ENCODE measurements at places on chromosomes 3 and 15.

DNA sequence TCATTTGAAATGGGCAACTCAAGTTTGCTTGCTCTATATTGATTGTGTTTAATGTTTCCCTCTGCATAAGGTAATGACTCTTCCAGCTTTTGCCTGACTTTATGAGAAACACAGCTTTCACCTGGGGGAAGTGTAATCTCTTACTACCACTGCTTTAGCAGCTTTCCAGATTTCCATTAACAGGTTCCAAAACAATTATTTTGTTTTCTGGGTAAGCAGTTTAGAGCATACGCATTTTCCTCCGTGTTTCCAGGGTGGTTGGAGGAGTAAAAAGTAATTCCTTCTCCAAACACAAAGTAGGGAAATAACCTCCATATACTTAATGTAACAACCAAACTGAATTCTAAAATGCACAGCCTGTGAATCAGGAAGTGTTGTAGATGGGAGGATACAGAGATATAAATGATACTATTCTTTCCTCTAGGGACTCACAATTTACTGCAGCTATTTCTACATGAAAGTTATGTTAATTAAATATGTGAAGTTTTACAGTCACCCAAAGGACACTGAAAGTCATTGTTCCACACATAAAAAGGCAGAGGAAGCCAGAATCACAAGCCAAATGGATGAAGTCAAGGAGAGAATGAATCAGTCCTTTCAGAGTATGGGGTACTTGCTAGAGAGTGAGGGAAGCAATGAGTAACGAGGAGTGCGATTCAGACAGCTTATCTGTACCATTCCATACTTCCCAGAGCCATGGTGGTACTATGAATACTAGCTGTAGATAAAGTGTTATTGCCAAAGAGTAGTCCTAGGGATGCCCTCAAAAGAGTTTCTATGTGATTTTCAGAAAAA is 16.6 kb downstream of the ST3GAL6 start:
- no peak for DNase-seq

DNA sequence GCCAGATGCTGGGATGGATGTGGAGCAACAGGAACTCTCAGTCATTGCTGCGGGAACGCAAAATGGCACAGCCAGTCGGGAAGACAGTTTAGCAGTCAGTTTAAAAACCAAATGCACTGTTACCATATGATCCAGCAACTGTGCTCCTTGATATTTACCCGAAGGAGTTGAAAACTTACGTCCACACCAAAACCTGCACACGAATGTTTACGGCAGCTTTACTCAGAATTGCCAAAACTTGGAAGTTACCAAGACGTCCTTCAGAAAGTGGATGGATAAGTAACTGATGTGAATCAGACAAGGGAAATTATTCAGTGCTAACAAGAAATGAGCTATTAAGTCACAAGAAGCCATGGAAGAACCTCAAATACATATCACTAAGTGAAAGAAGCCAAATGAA is 36.1 kb upstream of the SLC41A3 start:
- no peak for DNase-seq

GRCh38 chr15:63086271-63086670 is 35.4 kb upstream of the LACTB start:
- DNase-seq: no peak

GRCh38 chr3:18049096-18049495 is 306.7 kb upstream of the TBC1D5 start:
- no peak for DNase-seq

GRCh38 chr15:52658955-52659354 is 20.2 kb downstream of the ATOSA start:
- DNase-seq: no peak

DNA sequence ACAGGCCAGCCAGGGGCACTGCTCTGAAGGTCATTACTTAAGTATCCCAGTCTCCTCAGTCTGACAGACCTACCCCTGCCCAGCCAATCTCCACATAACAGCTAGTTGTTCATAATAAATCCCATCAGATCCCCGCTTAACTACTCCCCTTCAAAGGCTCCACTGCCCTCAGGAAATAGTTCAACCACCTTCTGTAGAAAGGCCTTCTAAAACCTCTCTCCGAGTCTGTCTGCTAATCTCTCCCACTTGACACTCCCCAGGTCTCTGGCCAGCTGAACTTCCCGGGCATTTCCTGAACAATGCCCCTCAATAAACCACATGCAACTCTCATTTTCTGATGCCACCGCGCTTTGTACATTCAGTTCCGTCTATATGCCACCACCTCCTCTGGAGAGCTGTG is 6.0 kb downstream of the PRC1 start:
- no peak for DNase-seq

DNA sequence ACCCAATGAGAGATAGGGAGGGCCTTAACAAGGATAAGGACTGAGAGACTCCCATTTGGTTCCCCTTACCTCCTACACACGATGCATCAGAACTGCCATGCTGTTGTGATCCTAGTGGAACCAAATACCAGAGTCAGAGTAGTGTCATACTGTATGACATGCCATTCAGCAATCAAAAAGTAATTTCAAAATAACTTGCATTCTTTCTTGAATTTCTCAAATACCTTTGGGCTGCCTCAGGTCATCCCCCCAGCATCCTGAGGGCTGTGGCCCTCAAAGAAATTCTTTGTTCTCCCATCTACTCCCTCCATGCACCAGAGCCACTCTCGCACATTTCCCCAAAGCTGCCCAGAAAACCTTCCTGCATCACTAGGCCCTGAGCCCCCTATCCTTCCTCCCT is 68.9 kb upstream of the PPP2R3A start:
- peak; percentile 91 for DNase-seq

Measured in HS-5 (cell line).